ENCODE measurements at places on chromosomes 12 and 14.

DNA sequence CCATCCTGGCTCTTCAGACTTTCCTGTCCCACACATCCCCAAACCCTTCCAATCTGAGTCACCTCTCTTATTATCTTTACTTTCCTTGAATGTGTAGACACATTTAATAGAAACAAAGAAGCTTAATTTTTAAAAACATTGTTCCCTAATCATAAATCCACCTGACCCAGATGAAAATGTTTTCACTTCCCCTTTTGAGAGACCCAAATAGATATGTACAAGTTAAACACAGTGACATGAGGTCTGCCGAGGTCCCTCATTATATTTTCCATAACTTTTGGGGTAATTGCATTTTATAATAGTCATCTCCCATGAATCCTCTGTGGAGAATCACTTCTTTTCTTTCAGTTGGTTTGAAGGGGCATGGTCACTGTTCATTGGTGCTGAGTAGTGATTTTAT lies 191.1 kb downstream of the GRIN2B start:
- H3K4me1 ChIP-seq: no peaks in the 10 kb centered on the region
- H3K36me3 ChIP-seq: no peaks in the 10 kb centered on the region
- H3K27me3 ChIP-seq: no peaks in the 10 kb centered on the region
- DNase-seq: no peak

GRCh38 chr12:52403561-52403960 lies 2.6 kb downstream of the KRT82 start:
- H3K4me1 ChIP-seq: no peaks in the 10 kb centered on the region
- no peaks in the 10 kb centered on the region for H3K36me3 ChIP-seq
- peaks cover 6% of the 10 kb centered on the region for H3K27me3 ChIP-seq

DNA sequence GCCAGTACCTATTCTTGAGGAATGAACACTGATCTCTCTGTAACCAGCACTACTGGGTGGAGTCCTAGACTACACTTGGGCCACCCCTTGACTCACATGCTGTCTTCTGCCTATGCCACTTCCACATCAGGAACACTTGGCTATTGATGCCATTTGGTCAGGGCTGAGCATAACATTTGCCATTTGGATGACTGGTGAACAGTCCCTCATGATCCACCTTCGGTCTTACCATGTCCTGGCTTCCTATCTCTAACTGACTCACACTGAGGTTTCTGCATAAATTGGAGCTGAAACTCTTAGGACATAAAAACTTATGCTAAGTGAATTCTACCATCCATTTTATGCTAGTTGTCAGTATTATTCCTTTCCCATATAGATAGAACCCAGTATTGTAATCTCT lies 91.7 kb upstream of the PELI2 start:
- no peak overlapping the region for H3K4me3 ChIP-seq
- no peak for DNase-seq
- no peak overlapping the region for H3K27ac ChIP-seq
- peaks cover 28% of the 10 kb centered on the region for H3K27me3 ChIP-seq

- no peaks in the 10 kb centered on the region for H3K4me1 ChIP-seq
- H3K27ac ChIP-seq: no peak overlapping the region
- no peak for DNase-seq
- no peaks in the 10 kb centered on the region for H3K36me3 ChIP-seq
Measured at GRCh38 chr12:71223139-71223538, 65.3 kb upstream of the TSPAN8 start.

GRCh38 chr14:99685596-99685995 lies 1.5 kb downstream of the CYP46A1 start:
- no peak overlapping the region for H3K4me3 ChIP-seq
- no peaks in the 10 kb centered on the region for H3K36me3 ChIP-seq
- peaks cover 24% of the 10 kb centered on the region for H3K4me1 ChIP-seq

DNA sequence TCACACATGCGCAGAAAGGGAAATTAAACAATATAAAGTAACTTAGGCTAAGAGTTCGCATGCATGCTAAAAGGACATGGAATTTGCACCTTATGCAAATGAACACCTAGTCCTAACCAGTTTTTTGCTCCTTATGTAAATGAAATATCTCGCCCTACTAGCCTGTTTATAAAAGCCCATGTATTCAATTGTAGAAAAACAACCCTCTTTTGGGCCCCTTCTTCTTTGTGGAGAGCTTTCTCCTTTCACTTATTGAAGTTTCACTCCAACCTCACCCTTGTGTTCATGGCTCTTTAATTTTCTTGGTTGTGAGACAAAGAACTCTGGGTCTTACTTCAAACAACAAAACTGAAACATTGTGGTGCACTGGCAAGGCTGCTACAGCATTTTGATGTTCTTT lies 333.4 kb upstream of the ATXN7L3B start:
- no peak overlapping the region for H3K27ac ChIP-seq
- no peaks in the 10 kb centered on the region for H3K27me3 ChIP-seq
- H3K4me3 ChIP-seq: no peak overlapping the region
- DNase-seq: no peak
- no peaks in the 10 kb centered on the region for H3K36me3 ChIP-seq

DNA sequence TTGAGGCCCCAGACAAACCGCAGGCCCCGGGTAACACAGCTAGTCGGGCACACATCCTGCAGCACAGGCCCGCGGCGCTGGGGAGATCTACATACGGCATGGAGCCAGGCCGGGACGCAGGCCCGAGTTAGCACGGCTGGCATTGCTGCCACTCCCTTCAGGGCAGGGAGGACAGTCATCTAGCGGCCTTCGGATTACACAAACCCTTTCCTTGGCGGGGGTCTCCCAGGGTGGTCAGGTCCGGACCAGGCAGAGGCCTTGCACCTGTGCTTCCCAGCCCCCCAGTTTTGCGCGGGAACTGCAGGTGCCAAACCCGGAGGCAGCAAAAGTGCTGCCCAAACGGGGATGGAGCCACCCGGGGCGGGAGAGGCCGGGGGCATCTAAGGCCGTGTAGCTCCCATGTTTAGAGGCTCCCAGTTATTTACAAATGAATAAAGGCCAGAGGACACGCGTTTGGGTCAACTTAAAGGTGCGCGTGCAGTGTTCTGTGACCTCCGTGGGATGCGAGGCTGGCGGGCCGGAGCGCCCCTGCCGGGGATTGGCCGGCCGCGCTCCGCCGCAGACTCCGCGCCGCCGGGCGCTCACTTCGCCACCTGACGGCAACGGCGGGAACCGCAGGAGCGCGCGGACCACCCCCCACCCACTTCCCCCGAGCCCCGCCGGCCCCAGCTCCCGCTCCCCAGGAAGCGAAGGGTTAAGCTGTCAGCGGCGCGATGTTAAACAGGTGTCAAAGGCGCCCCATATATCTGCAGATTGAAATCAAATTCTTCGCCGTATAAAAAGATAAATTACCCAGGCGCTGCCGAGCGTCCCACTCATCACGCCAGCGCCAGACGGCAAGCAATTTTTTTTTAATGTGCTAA lies 18.1 kb downstream of the VSX2 start:
- peak overlapping the region; percentile 76 for H3K4me3 ChIP-seq
- H3K27ac ChIP-seq: no peak overlapping the region
- H3K27me3 ChIP-seq: peaks cover 19% of the 10 kb centered on the region
- peak; percentile 62 for DNase-seq

GRCh38 chr14:90797451-90797850 lies 18.8 kb downstream of the TTC7B start:
- no peak overlapping the region for H3K27ac ChIP-seq
- H3K4me1 ChIP-seq: peaks cover 15% of the 10 kb centered on the region
- H3K36me3 ChIP-seq: peaks cover 4% of the 10 kb centered on the region
- H3K27me3 ChIP-seq: peaks cover 2% of the 10 kb centered on the region
- no peak overlapping the region for H3K4me3 ChIP-seq

- no peak overlapping the region for H3K27ac ChIP-seq
- H3K27me3 ChIP-seq: peaks cover 22% of the 10 kb centered on the region
- no peaks in the 10 kb centered on the region for H3K4me1 ChIP-seq
- H3K4me3 ChIP-seq: no peak overlapping the region
Measured at GRCh38 chr12:7373226-7373625, 69.4 kb downstream of the ACSM4 start.

DNA sequence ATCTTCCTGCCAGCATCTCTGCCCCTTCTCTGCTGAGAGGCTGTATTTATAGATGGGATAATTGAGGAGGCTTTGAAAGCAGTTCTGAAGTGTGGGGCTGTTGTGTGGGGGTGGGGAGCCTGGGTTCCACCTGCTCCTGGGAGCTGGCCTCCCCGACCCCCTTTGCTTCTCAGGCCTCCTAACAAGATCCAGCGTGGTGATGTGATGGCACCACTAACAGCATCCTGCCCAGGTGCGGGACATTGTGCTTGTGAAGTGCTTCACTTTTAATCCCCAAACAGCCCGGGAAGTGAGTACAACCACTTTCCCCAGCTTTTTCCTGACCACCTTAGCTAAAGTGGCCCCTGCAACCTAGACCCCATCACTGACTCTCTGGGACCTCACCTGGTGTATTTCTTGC lies 95.1 kb upstream of the NRXN3 start:
- H3K4me1 ChIP-seq: no peaks in the 10 kb centered on the region
- no peak for DNase-seq
- no peaks in the 10 kb centered on the region for H3K36me3 ChIP-seq

GRCh38 chr12:28893365-28893764 lies 255.7 kb upstream of the FAR2 start:
- DNase-seq: no peak
- H3K4me3 ChIP-seq: no peak overlapping the region
- no peak overlapping the region for H3K27ac ChIP-seq
- H3K4me1 ChIP-seq: no peaks in the 10 kb centered on the region

GRCh38 chr12:42683933-42684801 lies 94.6 kb upstream of the PRICKLE1 start:
- no peak overlapping the region for H3K4me3 ChIP-seq
- no peak for DNase-seq
- H3K27me3 ChIP-seq: no peaks in the 10 kb centered on the region
- no peaks in the 10 kb centered on the region for H3K4me1 ChIP-seq

GRCh38 chr12:101604132-101604531 lies 9.4 kb downstream of the MYBPC1 start:
- peaks cover 4% of the 10 kb centered on the region for H3K27me3 ChIP-seq
- no peaks in the 10 kb centered on the region for H3K4me1 ChIP-seq
- no peak overlapping the region for H3K27ac ChIP-seq
- H3K36me3 ChIP-seq: no peaks in the 10 kb centered on the region

DNA sequence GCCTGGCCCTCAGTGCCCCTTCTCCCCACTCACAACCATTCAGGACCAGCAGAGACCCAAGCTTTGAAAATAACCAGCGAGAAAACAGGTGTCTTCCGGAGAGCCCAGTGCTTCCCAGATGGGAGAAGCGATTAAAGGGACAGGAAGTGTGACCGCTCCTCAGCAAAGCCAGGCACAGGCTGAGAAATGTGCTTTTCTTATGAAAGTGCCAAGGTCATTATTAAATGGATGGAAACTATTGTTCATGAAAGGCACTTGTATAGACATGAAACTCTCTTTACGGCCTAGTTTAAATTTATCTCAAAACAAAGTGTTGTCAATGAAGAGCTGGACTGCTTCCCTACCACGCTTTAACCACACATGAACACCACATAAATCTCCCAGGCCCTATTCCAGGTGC lies 210.4 kb downstream of the SPTSSA start:
- H3K4me3 ChIP-seq: no peak overlapping the region
- no peaks in the 10 kb centered on the region for H3K4me1 ChIP-seq
- DNase-seq: no peak
- H3K27ac ChIP-seq: no peak overlapping the region

DNA sequence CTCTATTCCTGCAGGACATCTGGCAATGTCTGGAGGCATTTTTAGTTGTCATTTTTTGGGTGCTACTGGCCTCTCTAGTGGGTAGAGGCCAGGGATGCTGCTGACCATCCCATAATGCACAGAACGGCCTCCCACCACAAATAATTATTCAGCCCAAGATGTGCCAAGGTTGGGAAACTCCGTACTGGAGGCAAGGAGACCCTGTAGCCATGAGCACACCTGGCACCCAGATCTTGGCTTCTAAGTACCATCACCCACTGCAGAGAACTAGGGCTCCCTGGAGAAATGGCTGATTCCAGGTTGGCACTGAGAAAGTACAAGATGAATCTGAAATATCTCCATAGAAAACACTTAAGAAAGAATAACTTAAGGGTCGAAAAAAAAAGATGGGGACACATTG lies 81.7 kb downstream of the RBM19 start:
- no peaks in the 10 kb centered on the region for H3K4me1 ChIP-seq
- no peak overlapping the region for H3K4me3 ChIP-seq
- H3K27me3 ChIP-seq: no peaks in the 10 kb centered on the region

DNA sequence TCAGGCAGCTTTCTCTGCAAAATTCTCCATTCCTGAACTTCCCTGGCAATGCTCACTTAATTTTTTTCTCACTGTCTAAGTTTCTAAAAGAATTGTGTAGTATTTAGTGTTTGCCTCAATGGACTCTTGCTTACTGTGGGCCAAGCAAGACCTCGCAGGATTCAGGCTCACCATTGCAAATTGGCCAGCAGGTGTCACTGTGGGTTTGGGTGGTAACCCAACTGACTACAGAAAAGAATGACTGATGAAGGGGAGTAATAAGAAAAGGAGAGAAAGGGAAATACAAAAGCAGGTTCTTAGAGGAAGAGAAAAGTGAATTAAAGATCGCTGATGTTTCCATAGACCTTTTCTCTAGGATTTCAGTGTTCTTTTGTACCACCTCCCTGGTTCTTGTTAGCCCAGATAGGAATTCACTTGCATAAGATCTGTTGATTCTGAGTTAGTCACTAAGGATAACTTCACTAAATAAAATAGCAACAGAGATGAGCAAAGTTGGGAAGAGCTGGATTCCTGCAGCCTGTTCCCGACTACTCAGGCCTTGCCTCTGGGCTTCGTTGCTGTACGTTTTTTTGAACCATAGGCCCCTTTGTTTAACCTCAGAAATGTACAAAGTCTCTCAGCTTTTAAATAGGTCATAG lies 386.5 kb upstream of the DDHD1 start:
- no peak overlapping the region for H3K4me3 ChIP-seq
- no peaks in the 10 kb centered on the region for H3K36me3 ChIP-seq
- H3K4me1 ChIP-seq: no peaks in the 10 kb centered on the region
- DNase-seq: peak; percentile 64

DNA sequence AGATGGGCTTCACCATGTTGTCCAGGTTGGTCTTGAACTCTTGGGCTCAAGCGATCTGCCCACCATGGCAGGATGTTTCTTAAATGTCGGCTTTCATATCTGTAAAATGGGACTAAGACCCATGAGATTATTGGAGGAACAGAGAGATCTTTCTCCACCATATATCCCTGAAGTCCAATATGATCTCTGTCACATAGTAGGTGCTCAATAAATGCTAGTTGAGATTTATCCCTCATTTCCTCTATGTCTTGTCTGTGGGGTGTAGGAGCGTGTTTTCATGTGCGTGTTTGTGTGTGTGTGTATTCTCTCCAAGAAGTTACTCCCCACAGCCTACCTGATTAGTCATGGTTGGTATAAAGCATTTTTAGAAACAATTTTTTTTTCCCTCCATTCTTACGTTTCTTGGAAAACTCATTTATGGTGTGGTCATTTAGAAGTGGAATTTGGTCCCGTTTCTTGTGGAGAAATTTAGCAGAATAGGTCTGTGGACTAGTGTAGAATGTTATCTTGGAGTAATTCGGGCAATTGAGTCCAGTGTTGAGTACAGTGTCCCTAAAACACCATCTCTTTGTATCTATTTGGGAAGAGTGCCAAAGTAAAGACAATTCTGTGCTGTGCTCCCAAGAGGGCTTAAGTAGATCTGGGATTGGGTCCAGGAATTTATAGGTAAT lies 4.3 kb downstream of the STRAP start:
- H3K4me1 ChIP-seq: peaks cover 48% of the 10 kb centered on the region
- DNase-seq: no peak
- no peak overlapping the region for H3K4me3 ChIP-seq
- peaks cover 47% of the 10 kb centered on the region for H3K36me3 ChIP-seq
- H3K27me3 ChIP-seq: no peaks in the 10 kb centered on the region

GRCh38 chr12:27572486-27573255 lies 48.7 kb downstream of the PPFIBP1 start:
- DNase-seq: no peak
- H3K4me3 ChIP-seq: no peak overlapping the region
- peaks cover 10% of the 10 kb centered on the region for H3K4me1 ChIP-seq
- no peak overlapping the region for H3K27ac ChIP-seq
- H3K36me3 ChIP-seq: no peaks in the 10 kb centered on the region
- no peaks in the 10 kb centered on the region for H3K27me3 ChIP-seq

- no peak overlapping the region for H3K27ac ChIP-seq
- DNase-seq: peak; percentile 47
- H3K4me3 ChIP-seq: no peak overlapping the region
- peaks cover 45% of the 10 kb centered on the region for H3K4me1 ChIP-seq
Measured at GRCh38 chr14:75147423-75148071, 20.7 kb upstream of the NEK9 start.

Data from activated CD8-positive, alpha-beta T cell treated with anti-CD3 and anti-CD28 coated beads, Interleukin-2, amount 10 ng/mL, durations not matched to agents 7 days and 5 days (primary cell).